Activated naive CD8-positive, alpha-beta T cell treated with anti-CD3 and anti-CD28 coated beads, Interleukin-2, amount 50 U/mL, for 24 hours (primary cell): ENCODE measurements at places on chromosomes 11 and 22.

DNA sequence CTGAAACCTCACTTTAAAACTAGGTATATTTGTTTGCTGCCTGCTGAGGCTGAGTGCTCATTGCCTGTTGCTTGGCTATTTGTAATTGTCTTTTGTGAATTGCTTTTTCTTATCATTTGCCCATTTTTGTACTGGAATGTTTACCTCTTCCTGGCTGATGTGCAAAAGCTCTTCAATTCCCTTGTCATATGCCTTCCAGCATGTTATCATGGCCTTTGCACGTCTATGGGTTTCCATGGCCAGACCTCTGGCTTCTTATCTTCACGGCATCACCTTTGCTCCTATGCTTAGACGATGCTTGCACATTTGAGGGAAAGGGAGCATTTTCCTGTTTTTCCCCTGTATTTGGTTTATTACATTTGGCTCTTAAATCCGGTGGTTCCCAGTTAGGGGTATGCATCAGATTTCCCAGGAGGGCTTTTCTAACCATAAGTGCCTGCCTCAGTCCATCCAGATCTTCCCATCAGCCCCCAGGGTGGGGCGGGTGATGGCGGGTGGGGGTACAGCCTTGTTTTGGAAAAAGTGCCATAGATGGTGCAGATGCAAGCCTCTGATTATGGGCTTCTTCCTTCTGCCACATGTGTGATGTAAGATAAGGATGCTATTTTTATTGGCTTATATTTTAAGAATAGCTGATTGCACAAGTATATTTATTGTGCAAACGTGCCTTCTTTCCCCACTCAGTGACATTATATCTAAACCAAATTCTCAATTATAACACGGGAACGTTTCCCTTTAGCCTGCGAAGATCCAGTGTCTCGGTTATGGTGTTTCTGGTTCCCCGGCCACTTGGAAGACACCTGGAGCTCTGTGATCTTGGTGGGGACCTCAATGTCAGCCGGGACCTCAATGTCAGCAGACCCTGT lies 70.6 kb upstream of the SEPTIN5 start:
- no peak for DNase-seq

DNA sequence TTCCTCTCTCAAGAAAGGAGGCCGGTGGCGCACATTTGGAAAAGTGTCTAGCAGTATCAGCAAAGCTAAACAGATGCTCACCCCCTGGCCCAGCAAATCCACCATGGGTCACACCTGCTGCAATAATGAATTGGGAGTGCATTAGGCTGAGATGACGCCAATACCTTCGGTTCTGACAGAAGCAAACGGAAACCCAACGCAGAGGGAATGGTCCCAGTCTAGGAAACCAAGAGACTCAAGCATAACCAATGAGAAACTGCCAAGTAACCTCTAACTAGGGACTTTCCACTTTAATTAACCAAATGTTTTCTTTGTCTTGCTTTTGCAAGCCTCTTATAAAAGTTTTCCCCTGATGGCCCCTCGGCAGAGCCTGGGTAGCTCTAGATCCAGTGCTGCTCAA lies 64.2 kb upstream of the SLC22A12 start:
- no peak for DNase-seq

DNA sequence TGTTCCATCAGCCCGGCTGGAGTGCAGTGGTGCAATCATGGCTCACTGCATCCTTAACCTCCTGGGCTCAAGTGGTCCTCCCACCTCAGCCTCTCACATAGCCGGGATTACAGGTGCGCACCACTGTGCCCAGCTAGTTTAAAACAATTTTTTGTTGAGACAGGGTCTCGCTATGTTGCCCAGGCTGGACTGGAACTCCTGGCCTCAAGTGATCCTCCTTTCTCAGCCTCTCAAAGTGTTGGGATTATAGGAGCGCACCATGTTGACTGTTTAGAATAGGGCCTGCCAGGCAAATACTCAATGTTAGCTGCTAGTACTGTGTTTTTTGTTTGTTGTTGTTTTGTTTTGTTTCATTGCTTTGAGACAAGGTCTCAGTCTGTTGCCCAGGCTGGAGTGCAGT lies 66.4 kb downstream of the ARHGAP8 start:
- DNase-seq: no peak

- no peak for DNase-seq
These were observed at the start of gene MS4A3 for GRCh38 chr11:60056349-60056969. Gene MS4A3, plus strand, starts transcription at chr11:60056665. Its CDS starts 4,496 bp downstream, at chr11:60061161.

DNA sequence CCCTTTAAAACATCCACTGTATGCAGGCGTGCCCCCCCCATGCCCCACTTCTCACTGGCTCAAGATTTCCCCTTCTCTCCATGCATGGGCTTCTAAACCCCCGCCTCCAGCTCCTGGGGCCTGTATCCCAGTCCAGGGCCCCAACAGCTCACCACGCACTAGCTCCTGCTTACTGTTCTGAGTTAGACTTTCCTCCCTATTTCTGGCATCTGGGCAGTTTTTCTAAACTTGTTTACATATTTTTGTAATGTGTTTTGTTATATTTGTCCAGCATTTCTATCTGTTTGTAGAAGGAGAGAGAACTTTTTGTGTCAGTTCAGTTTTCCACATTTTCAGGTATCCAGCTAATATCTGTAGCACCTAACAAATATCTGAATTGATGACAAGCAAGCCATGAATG lies 178.5 kb downstream of the SPON1 start:
- DNase-seq: no peak

DNA sequence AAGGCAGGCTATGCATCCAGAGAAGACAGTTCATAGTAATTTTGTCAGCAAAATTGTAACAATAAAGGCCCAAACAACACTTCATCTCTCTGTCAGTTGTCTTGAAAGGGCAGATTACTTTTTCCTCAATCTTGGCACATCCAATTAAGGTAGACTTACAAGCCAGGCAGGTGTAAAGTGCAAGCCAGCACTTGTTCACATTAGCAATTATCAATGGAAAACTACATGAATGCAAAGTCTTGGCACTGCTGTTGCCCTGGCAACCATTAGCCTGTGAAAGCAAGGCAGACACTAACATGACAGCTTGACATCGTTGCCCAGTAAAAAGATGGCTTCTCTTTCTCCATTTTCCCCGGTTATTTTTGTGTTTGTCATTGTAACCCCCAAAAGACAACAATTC lies 677.2 kb upstream of the TENM4 start:
- DNase-seq: no peak

- no peak for DNase-seq
These were observed 2.9 kb upstream of the OR51V1 start for GRCh38 chr11:5203366-5203765.

DNA sequence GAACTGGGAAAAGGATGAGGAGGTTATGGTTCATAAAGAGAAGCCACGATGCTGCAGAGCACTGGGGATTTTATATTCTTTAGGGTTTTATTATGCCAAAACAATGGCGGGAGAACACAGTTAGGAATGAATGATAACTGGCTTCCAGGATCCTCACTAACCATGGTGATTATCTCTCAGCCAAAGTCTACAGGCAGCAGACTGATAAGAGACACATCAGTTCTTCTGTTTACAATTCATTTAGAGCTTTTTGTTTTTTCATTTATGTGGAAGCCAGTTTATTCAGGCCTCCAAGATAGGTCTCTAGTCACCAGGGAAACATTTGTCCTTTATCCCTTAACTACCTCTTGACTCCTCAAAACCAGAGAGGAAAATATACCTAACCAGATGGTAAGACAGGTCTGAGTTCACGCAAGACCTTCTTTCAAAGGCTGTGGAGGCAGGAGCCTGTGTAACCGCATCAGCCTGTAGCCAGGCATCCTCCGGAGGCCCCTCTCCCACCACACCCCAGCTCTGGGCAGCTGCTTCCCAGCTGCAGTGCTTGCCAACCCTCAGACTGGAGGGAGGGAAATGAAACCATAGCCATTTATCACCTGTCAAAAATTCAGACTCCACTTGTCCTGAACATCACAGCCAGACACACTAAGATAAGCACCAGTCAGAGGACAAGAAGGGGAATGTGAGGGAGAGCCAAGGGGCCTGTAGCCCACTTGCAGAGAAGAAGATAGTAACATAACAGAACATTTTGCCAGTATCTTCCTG lies 57.2 kb upstream of the FAM181B start:
- DNase-seq: no peak
